8988T (cell line): ENCODE measurements at places on chromosomes 11 and 22.

- DNase-seq = no peak
Observed at GRCh38 chr11:75560644-75561043, 1.4 kb upstream of the SERPINH1 start.

DNA sequence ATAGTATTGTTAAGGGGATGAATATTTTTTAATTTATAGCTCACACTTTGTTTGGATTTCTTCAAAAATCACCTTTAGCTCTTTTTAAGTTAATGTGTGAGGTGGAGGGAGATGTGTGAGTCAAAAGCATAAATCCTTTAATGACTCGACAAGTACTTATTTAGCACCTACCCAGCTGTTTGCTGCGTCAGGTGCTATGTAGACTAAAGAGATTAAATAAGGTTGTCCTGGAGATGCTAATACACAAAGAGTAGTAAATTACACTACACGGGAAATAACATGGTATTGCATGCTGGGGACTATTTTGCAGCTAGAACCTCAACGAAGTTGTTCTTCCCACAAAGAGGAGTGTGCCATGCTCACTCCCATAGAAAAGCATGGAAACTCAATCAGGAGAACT lies 583.3 kb upstream of the TENM4 start:
- DNase-seq = no peak

- DNase-seq = no peak
Observed at GRCh38 chr22:26215736-26216135, 46.5 kb downstream of the SEZ6L start.

- DNase-seq = no peak
Observed at GRCh38 chr11:122405547-122406341, 249.8 kb upstream of the UBASH3B start.

GRCh38 chr11:130840679-130841078 lies 75.6 kb downstream of the SNX19 start:
- DNase-seq = no peak

DNA sequence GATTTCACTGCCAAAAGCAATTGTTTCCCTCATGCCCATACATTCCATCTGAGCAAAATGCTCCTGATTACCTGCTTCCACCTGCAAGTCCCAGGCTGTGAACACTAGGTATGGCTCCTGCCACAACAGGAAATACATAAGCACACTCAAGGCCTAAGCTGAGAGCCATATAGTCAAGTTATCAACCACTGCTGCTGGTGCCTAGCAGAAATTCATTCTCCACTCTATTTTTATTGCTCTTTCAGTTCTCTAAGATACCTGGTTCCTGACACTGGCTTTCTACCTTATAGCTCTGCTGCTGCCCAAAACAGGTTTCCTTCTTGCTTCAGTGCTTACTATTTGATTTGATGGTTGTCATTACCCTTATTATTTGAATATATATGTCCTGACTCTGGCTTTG lies 31.6 kb downstream of the SLC36A4 start:
- no peak for DNase-seq

- peak; percentile 95 for DNase-seq
Observed at GRCh38 chr11:2305140-2305778, 3.4 kb downstream of the TSPAN32 start.

GRCh38 chr11:27963370-27963769 lies 144.6 kb downstream of the KIF18A start:
- DNase-seq = no peak

DNA sequence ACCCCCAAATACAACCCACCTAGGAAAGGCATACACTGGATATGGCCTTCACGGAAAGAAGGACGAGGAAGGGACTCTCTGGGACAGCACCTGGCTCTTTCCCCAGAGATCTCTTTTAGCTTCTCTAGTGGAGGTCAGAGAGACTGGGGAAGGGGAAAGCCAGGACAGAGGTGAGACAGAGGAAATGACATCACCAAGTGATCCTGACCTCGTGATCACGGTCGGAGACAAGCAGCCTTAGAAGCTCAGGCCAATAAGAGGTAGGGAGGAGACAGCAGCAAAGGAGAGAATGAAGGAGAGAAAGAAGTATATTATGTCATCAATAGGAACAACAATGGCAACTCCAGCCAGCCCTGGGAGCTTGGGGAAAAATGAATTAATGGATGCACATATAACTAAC lies 15.4 kb upstream of the TMPRSS13 start:
- no peak for DNase-seq

- no peak for DNase-seq
Observed at GRCh38 chr11:34859496-34859895, 56.7 kb downstream of the APIP start.
